Small intestine (tissue), 16 donors: ENCODE measurements at places on chromosomes 5 and 9. TPM values are rescaled to one million over a fixed set of nuclear protein-coding genes. Genes with fewer than 3 reads are reported as not detected.

The PLAC8L1 gene
- 0.33 TPM for polyA plus RNA-seq

- no peaks in the 10 kb centered on the region for H3K36me3 ChIP-seq
- H3K27me3 ChIP-seq: no peaks in the 10 kb centered on the region
- H3K4me3 ChIP-seq: no peak within 1 kb of the TSS
- peaks cover 6% of the 10 kb centered on the region for H3K4me1 ChIP-seq
Measured at GRCh38 chr5:139462586-139463276, at the start of gene ECSCR. TSS of gene ECSCR (minus strand) at chr5:139462743. CDS start at chr5:139462670, 73 bp downstream.

- DNase-seq: no peak
- no peaks in the 10 kb centered on the region for H3K27me3 ChIP-seq
- no peak overlapping the region for H3K27ac ChIP-seq
Measured at GRCh38 chr5:102830241-102830640, 75.1 kb downstream of the PAM start.

GRCh38 chr5:177089127-177089526 is 2.4 kb downstream of the FGFR4 start:
- H3K27ac ChIP-seq: peak overlapping the region; percentile 17
- H3K4me3 ChIP-seq: no peak overlapping the region
- no peaks in the 10 kb centered on the region for H3K27me3 ChIP-seq
- H3K36me3 ChIP-seq: no peaks in the 10 kb centered on the region
- no peak for DNase-seq

GRCh38 chr5:147267082-147267832 is 32.4 kb downstream of the STK32A start:
- H3K27ac ChIP-seq: no peak overlapping the region
- DNase-seq: no peak
- no peaks in the 10 kb centered on the region for H3K4me1 ChIP-seq
- no peaks in the 10 kb centered on the region for H3K36me3 ChIP-seq
- H3K4me3 ChIP-seq: no peak overlapping the region

- H3K4me3 ChIP-seq: no peak overlapping the region
- no peak overlapping the region for H3K27ac ChIP-seq
- H3K4me1 ChIP-seq: no peaks in the 10 kb centered on the region
- H3K36me3 ChIP-seq: no peaks in the 10 kb centered on the region
Measured at GRCh38 chr5:23823521-23823920, 316.1 kb downstream of the PRDM9 start.

DNA sequence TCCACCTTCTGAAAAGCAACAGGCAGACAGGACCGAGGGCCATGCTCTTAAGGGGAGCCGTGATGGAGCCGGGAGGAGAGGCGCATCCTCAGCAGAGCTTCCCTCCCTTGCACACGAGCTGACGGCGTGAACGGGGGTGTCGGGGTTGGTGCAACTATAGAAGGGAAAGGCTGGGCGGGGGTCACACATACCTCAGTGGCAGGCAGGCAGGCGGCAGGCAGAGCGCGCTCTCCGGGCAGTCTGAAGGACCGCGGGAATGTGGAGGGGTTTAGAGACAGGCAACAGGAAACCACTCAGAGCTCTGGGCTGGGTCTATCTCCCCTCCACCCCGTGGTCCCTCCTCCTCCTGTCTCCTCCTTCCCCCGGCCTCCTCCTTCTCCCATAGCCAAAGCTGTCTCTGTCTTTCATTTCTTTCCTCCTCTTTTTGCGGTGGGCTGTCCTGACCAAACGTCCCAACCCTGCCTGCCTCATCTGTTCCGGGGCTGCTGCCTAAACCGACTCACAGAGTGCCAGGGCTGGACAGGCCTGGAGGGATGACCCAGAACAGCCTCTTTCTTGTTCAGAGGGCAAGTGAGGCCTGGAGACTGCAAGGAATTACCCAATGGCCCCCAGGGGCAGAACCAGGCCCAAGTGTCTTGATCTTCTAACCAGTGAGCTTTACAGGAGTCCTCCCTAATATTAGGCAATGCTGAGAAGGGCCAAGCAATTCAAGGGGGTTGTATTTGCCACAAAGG is at the start of gene SPARC:
Gene SPARC, minus strand, starts transcription at position 242 of the 734 bp plus-strand sequence. CDS start 10,727 bp downstream, outside the sequence.
- peak within 1 kb of the TSS; percentile 92 for H3K27ac ChIP-seq
- H3K36me3 ChIP-seq: no peaks in the 10 kb centered on the region
- H3K4me3 ChIP-seq: peak within 1 kb of the TSS; percentile 67
- no peaks in the 10 kb centered on the region for H3K4me1 ChIP-seq

DNA sequence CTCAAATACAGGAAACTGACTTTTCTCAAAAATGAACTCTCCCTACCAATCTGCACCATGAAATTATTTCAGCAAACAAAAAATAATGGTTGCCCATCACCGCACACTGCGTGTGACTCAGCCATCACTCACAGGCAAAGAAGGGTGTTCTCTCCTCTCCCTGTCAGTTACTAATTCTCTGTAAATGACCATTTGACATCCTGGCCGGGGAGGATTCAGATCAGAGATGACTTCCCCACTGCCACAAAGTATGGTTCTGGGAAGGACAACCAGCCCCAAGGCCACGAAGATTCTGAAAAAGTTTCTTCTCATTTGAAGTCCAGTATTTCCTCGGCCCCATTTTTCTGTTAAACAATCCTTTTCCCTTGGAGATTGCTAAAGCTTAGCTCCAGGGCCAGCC is 199.4 kb downstream of the AUH start:
- peaks cover 8% of the 10 kb centered on the region for H3K4me1 ChIP-seq
- no peaks in the 10 kb centered on the region for H3K27me3 ChIP-seq
- no peak overlapping the region for H3K4me3 ChIP-seq
- no peaks in the 10 kb centered on the region for H3K36me3 ChIP-seq
- peak overlapping the region; percentile 62 for H3K27ac ChIP-seq

DNA sequence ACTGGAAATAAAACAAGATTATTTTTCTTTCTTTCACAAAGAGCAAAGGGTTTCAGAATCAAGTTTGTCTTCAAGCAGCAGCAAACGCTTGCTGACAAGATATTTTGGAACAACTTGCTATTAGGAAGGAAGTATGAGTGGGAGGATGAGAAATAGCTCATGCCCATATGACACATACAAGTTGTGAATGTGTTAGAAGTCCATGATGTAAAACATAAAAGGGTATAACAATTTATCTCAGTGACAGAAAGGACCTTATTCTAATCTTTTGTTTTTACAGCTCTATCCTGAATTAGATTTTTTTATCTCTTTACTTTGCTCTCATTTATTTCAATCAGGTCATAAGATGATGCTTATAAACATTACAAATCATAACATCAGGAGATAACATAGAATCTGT is 516.6 kb upstream of the MEF2C start:
- no peak overlapping the region for H3K27ac ChIP-seq
- DNase-seq: no peak
- H3K36me3 ChIP-seq: no peaks in the 10 kb centered on the region
- H3K27me3 ChIP-seq: no peaks in the 10 kb centered on the region
- H3K4me1 ChIP-seq: no peaks in the 10 kb centered on the region

- H3K27me3 ChIP-seq: no peaks in the 10 kb centered on the region
- no peak for DNase-seq
- no peaks in the 10 kb centered on the region for H3K36me3 ChIP-seq
- no peaks in the 10 kb centered on the region for H3K4me1 ChIP-seq
- H3K27ac ChIP-seq: no peak overlapping the region
- H3K4me3 ChIP-seq: no peak overlapping the region
Measured at GRCh38 chr5:921456-922435, 29.1 kb downstream of the TRIP13 start.

The ISCA1 gene
- 38.6 TPM for polyA plus RNA-seq

DNA sequence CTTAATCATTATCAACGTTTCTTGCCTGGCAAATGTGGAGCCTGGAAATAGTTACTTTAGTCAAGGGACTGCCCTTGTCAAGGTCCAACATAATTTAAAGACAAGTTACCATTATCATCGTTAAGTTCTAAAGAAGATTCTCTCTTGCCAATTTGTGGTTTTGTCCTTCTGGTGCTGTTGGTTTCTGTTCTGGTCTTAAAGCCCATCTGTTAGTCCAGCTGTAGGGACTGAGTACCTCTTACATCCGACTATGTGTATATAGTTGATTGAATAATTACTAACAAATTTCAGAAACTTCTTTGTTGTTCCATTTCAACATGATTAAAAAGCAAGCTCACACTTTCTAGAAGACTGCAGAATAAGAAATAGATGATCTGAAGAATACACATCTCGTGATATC is 1854.9 kb downstream of the MAT2B start:
- H3K4me1 ChIP-seq: no peaks in the 10 kb centered on the region
- no peak overlapping the region for H3K27ac ChIP-seq
- no peak overlapping the region for H3K4me3 ChIP-seq

- no peak overlapping the region for H3K27ac ChIP-seq
- H3K27me3 ChIP-seq: peaks cover 2% of the 10 kb centered on the region
- H3K4me3 ChIP-seq: no peak overlapping the region
- no peak for DNase-seq
- H3K36me3 ChIP-seq: no peaks in the 10 kb centered on the region
- peaks cover 55% of the 10 kb centered on the region for H3K4me1 ChIP-seq
Measured at GRCh38 chr5:138666226-138666742, 86.9 kb upstream of the CTNNA1 start.

DNA sequence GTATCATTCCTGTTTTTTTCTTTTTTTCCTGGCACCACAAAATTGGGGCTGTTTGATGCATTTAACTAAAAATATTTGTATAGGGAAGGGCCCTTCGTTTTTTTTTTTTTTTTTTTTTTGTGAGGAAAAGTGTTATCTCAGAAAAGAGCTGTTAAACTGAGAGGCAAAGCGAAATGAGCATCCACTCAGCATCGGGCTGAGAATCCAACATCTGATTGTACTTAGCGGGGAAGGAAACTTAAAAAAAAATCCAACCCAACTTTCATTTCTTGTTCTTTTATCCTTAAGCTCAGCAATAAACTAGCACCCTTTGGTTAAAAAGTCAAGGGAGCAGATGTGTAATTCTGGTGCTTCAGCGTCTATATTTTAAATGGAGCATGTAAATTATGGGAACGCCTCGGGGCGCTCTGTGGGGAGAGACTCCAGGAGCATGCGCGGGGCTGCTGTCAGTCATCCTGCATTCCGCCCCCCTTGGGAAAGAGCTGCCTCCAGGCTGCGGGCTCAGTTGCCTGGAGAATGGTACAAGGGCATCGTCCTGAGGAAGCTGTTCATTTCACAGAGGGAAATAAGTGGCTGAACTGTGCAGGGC is 33.3 kb downstream of the DMRT2 start:
- no peak for DNase-seq
- no peaks in the 10 kb centered on the region for H3K36me3 ChIP-seq
- H3K27ac ChIP-seq: no peak overlapping the region
- no peak overlapping the region for H3K4me3 ChIP-seq
- no peaks in the 10 kb centered on the region for H3K27me3 ChIP-seq
- H3K4me1 ChIP-seq: no peaks in the 10 kb centered on the region

DNA sequence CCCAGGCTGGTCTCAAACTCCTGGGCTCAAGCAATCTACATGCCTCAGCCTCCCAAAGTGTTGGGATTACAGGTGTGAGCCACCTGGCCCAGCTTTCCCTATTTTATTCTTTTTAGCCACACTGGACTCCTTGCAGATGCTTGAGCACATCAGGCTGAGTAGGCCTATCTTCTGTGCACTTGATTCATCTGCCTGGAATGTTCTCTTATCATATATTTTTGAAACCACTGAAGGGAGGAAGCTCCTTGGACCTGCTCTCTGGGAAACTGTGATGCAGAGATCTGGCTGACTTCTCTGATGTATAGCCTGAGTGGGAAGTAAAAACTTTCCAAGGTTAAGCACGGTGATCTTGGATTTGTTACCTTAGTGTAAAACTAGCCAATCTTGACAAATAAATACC is 6.5 kb upstream of the MAT2B start:
- no peaks in the 10 kb centered on the region for H3K4me1 ChIP-seq
- H3K4me3 ChIP-seq: no peak overlapping the region
- no peaks in the 10 kb centered on the region for H3K27me3 ChIP-seq

The SLC36A1 gene
- polyA plus RNA-seq: 10.6 TPM

DNA sequence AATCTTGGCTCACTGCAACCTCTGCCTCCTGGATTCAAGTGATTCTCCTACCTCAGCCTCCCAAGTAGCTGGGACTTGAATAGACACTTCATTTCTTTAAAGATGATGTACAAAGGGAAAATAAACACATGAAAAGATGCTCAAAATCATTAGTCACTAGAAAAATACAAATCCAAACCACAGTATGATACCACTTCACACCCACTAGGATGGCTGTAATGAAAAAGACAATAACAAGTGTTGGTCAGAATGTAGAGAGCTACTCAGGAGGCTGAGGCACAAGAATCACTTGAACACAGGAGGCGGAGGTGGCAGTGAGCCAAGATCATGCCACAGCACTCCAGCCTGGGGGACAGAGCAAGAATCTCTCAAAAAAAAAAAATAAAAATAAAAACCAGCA is 13.0 kb downstream of the F2RL2 start:
- H3K27ac ChIP-seq: no peak overlapping the region
- peaks cover 4% of the 10 kb centered on the region for H3K4me1 ChIP-seq
- DNase-seq: no peak
- H3K4me3 ChIP-seq: no peak overlapping the region
- H3K27me3 ChIP-seq: no peaks in the 10 kb centered on the region

GRCh38 chr9:28503573-28503972 is 930.3 kb upstream of the C9orf72 start:
- DNase-seq: no peak
- no peaks in the 10 kb centered on the region for H3K4me1 ChIP-seq
- no peaks in the 10 kb centered on the region for H3K27me3 ChIP-seq
- no peak overlapping the region for H3K27ac ChIP-seq

GRCh38 chr9:18910435-18910834 is 122.6 kb downstream of the SAXO1 start:
- H3K27ac ChIP-seq: no peak overlapping the region
- no peak overlapping the region for H3K4me3 ChIP-seq
- no peaks in the 10 kb centered on the region for H3K36me3 ChIP-seq
- H3K27me3 ChIP-seq: no peaks in the 10 kb centered on the region

DNA sequence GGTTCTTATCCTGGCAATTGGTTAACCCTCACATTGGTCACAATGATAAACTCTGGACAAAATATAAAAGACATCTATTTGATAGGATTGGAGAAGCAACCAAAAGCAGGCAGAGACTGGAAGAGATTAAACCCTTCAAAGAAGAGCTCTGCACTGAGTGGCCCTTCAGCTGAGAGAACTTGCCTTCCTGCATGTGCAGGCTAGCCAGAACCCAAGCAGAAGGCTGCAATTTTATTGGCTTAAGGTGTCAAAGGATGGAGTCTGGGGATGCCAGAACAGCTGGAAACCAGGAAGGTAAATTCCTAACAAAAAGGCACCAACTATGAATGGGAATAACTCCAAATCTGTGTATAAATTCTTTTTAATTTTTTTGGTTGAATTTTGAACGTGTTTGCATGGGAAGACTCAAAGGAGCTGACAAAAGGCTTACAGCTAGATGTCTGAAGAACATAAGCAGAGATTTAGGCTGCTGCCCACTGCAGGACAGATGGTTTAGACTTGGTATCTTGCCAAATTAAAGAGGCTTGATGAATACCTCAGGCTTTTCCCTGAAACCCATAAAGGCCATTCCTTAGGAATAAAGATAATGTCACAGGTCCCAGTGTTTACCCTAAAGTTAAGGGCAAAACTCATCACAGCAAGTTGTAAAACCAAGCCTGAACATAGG is 66.3 kb downstream of the NR2F1 start:
- no peak overlapping the region for H3K4me3 ChIP-seq
- H3K27ac ChIP-seq: no peak overlapping the region
- H3K27me3 ChIP-seq: no peaks in the 10 kb centered on the region
- no peaks in the 10 kb centered on the region for H3K36me3 ChIP-seq
- no peak for DNase-seq
- H3K4me1 ChIP-seq: no peaks in the 10 kb centered on the region

- H3K27ac ChIP-seq: no peak overlapping the region
- no peaks in the 10 kb centered on the region for H3K27me3 ChIP-seq
- no peaks in the 10 kb centered on the region for H3K36me3 ChIP-seq
- H3K4me1 ChIP-seq: no peaks in the 10 kb centered on the region
- H3K4me3 ChIP-seq: no peak overlapping the region
Measured at GRCh38 chr5:137278476-137278875, 220.7 kb downstream of the SPOCK1 start.
